ENCODE measurements at places on chromosomes 1 and 21. TPM values are rescaled to one million over a fixed set of nuclear protein-coding genes. Genes with fewer than 3 reads are reported as not detected.
A peak's percentile ranks its signal among the peaks of the same experiment; 100 is the strongest.

The CXADR gene
- total RNA-seq: 0.52 TPM

The ADCY10 gene
- 0.16 TPM for total RNA-seq

The FAM151A gene
- not detected for total RNA-seq

- H3K27me3 ChIP-seq: no peaks in the 10 kb centered on the region
- H3K4me3 ChIP-seq: no peak overlapping the region
- no peaks in the 10 kb centered on the region for H3K4me1 ChIP-seq
- H3K27ac ChIP-seq: no peak overlapping the region
- no peak for DNase-seq
Measured at GRCh38 chr21:40564318-40564717, 282.6 kb downstream of the DSCAM start.

- no peak overlapping the region for H3K27ac ChIP-seq
- no peaks in the 10 kb centered on the region for H3K36me3 ChIP-seq
- no peak overlapping the region for H3K4me3 ChIP-seq
- H3K27me3 ChIP-seq: no peaks in the 10 kb centered on the region
- DNase-seq: no peak
- H3K4me1 ChIP-seq: no peaks in the 10 kb centered on the region
Measured at GRCh38 chr1:156814571-156815260, 1.9 kb downstream of the SH2D2A start.

- H3K27ac ChIP-seq: no peak overlapping the region
- H3K36me3 ChIP-seq: no peaks in the 10 kb centered on the region
- DNase-seq: no peak
Measured at GRCh38 chr21:16363518-16363917, 633.7 kb downstream of the USP25 start.

DNA sequence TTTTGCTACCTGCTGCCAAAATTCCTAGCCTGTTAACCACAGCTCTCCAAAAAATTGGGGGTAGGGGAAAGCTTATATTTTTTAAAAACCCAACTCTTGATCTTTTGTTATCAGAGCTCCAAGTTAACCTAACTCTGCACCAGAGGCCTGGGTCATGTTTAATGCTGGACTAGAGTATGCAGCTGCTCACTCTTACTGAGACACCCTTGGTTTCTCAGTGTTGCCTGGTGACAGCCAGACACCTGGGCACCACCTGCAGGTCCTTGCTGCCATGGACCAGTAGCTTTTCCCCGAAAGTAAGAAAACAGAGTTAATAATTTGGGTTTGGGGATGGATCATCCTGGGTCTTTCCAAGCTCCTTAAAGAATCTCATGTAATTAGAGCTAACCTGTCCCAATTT is 30.1 kb downstream of the KCNJ6 start:
- H3K4me1 ChIP-seq: no peaks in the 10 kb centered on the region
- H3K4me3 ChIP-seq: no peak overlapping the region
- H3K27ac ChIP-seq: no peak overlapping the region
- H3K36me3 ChIP-seq: no peaks in the 10 kb centered on the region

GRCh38 chr1:228161362-228161761 is 4.2 kb upstream of the IBA57 start:
- no peak overlapping the region for H3K4me3 ChIP-seq
- no peaks in the 10 kb centered on the region for H3K4me1 ChIP-seq

- peak; percentile 55 for DNase-seq
- H3K27me3 ChIP-seq: no peaks in the 10 kb centered on the region
- no peaks in the 10 kb centered on the region for H3K4me1 ChIP-seq
- no peaks in the 10 kb centered on the region for H3K36me3 ChIP-seq
Measured at GRCh38 chr1:221778535-221779142, 36.8 kb upstream of the DUSP10 start.

All from aorta (tissue), 5 donors.